HFFc6 (cell line): ENCODE measurements at places on chromosomes 5 and 9.

GRCh38 chr5:72834924-72835323 lies 18.5 kb downstream of the TNPO1 start:
- DNase-seq: no peak

DNA sequence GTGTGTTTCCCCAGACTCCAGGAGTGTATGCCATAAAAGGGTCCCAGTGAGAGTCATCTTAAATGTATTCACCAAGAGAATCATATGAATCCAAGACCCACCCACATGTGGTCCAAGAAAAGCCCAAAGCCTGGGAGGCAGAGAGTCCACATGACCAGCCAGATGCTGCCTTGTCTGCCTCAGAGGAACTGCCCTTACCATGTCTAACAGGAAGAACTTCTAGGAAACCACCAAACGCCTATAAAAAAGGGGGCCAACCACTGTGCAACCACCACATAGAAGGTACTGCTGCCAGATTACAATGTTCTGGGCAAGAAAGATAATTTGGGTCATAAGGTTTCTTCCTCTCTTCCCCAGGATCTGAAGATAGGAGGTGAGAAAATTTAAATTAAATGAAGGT lies 129.8 kb upstream of the SLC24A2 start:
- no peak for DNase-seq

DNA sequence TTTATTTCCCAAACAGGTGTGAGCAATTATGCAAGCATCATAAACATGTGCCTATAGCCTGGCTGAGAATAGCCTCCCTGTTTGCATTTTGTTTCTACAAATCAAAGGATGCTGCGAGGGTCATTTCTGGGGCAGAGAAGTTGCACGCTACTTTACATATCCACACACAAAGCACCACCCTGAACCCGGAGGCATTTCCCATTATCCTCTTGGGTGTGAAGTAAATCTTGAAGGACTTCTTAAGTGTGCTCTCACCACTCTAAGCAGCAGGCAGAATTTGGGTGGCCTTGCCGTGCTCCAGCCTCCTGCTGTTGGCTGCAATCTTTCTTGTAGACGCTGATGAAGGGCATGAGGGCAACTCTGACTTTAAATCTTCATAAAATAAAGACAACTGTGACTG lies 124.0 kb upstream of the TLE4 start:
- no peak for DNase-seq

- DNase-seq: no peak
These were observed 223.4 kb downstream of the ZNF608 start for GRCh38 chr5:124522992-124523391.

- DNase-seq: no peak
These were observed 12.3 kb downstream of the SUSD1 start for GRCh38 chr9:112162621-112163413.

- peak; percentile 6 for DNase-seq
These were observed 270.7 kb upstream of the WWC1 start for GRCh38 chr5:168020542-168021294.

DNA sequence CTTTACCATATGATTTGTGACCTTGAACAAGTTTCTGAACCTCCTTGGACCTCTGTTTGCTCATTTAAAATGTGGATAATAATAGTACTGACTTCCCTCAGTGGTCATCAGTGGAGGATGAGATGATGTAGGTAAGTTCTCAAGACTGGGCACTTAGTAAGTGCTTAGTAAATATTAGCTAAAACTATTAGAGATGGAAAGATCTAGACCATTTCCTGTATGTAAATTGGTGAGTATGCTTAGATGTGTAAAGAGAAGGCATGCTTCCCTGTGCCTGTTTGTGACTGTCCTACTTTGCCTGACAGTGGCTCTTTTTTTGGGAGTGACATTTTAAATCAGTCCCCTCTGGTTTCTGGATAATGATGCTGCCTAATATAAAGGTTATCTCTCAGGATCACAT lies 288.1 kb downstream of the GABRB2 start:
- DNase-seq: no peak

- DNase-seq: peak; percentile 26
These were observed 60.4 kb downstream of the RAPGEF1 start for GRCh38 chr9:131679261-131680020.

GRCh38 chr5:136159457-136159856 lies 26.8 kb downstream of the SMAD5 start:
- DNase-seq: no peak

DNA sequence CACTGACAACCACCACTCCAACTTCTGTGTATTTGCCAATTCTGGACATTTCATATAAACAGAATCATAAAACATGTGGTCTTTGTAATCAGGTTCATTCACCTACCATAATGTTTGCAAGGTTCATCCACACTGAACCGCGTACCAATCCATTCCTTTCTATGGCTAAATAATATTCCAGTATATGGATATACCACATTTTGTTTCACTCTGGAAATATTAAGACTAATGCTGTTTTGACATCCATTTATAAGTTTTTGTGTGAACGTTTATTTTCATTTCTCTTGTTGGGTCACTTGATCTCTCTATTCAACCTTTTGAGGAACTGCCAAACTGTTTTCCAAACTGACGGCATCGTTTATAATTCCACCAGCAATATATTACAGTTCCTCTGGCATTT lies 26.3 kb upstream of the RNF38 start:
- DNase-seq: no peak

DNA sequence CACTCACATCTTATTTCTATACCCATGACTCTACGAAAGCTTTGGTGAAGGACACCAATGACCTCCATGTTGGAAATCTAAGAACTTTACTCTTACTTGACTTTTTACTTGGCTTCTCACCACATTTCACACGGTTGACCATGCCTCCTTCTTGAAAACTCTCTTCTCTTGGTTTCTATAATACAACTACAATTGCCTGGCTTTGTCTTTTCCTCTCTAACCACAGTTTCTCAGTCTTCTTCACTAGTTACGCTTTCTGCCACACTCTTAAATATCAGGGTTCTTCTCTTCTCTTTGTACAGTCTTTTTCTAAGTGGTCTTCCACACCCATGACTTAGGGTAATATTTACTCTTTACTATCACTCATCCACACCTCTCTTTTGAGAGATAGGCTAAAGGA lies 2079.8 kb upstream of the WWC1 start:
- DNase-seq: no peak

GRCh38 chr5:91123291-91123690 lies 259.8 kb downstream of the ARRDC3 start:
- DNase-seq: no peak

DNA sequence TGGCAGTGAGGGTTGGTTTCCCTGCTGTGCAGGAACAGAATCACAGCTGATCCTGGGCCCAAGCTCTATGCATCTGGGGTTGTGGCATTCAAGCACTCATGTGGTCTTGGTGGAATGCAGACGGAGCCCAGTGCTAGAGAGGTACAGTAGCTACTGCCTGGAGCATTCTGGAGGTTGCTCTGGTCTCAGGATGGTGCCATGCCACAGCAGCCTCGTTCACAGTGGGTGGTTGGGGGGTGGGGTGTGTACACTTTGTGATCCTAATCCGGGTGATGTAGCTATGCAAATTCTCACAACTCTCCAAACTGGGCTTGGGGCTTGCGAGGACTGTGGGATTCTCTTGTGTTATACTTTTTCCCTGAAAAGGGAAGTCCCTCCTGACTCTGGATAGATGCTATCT lies 45.2 kb downstream of the FGD3 start:
- no peak for DNase-seq

- DNase-seq: no peak
These were observed 18.4 kb downstream of the SLC6A18 start for GRCh38 chr5:1243487-1244130.

- no peak for DNase-seq
These were observed 291.2 kb downstream of the IRX1 start for GRCh38 chr5:3886524-3887451.
